Naive thymus-derived CD4-positive, alpha-beta T cell (primary cell): ENCODE measurements at places on chromosomes 4 and X. TPM values are rescaled to one million over a fixed set of nuclear protein-coding genes. Genes with fewer than 3 reads are reported as not detected.

Gene GPR50
- not detected for polyA plus RNA-seq

GRCh38 chr4:69718396-69719271 is 41.8 kb downstream of the SULT1B1 start:
- no peaks in the 10 kb centered on the region for H3K4me1 ChIP-seq
- no peak for DNase-seq
- no peaks in the 10 kb centered on the region for H3K27me3 ChIP-seq
- H3K4me3 ChIP-seq = no peak overlapping the region

DNA sequence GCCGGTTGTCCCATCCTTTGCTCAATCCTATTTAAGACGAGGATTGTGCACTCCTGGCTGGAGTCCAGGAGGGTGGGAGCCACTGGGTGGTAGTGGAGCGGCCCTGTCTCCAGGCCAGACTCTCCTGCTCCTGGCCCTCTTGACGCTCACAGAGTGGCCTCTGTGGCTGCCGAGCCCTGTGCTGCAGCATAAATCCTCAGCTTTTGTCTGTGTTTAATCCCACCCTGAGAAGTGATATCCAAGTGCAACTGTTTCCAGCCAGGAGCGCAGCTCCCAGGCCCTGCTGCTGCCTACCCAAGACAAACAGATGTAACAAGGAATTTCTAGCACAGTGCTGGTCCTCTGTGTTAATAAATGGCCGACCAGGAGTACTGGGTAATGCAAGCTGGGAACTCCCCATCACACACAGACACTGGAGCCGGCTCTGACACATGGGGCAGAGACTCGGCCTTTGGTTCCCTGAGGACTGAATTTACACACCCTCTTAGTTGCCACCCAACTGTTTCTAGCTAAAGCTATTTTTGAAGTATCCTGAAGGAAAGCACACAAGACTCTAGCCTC is 85.3 kb downstream of the GATB start:
- H3K27me3 ChIP-seq = no peaks in the 10 kb centered on the region
- no peaks in the 10 kb centered on the region for H3K4me1 ChIP-seq
- H3K4me3 ChIP-seq = no peak overlapping the region
- no peak overlapping the region for H3K27ac ChIP-seq
- no peaks in the 10 kb centered on the region for H3K36me3 ChIP-seq

- no peak overlapping the region for H3K4me3 ChIP-seq
- H3K27me3 ChIP-seq = no peaks in the 10 kb centered on the region
- H3K27ac ChIP-seq = no peak overlapping the region
- no peak for DNase-seq
- no peaks in the 10 kb centered on the region for H3K36me3 ChIP-seq
Observed at GRCh38 chr4:61886131-61886530, 686.0 kb downstream of the ADGRL3 start.

GRCh38 chrX:16963216-16963615 is 16.8 kb downstream of the REPS2 start:
- no peaks in the 10 kb centered on the region for H3K36me3 ChIP-seq
- no peak overlapping the region for H3K4me3 ChIP-seq

DNA sequence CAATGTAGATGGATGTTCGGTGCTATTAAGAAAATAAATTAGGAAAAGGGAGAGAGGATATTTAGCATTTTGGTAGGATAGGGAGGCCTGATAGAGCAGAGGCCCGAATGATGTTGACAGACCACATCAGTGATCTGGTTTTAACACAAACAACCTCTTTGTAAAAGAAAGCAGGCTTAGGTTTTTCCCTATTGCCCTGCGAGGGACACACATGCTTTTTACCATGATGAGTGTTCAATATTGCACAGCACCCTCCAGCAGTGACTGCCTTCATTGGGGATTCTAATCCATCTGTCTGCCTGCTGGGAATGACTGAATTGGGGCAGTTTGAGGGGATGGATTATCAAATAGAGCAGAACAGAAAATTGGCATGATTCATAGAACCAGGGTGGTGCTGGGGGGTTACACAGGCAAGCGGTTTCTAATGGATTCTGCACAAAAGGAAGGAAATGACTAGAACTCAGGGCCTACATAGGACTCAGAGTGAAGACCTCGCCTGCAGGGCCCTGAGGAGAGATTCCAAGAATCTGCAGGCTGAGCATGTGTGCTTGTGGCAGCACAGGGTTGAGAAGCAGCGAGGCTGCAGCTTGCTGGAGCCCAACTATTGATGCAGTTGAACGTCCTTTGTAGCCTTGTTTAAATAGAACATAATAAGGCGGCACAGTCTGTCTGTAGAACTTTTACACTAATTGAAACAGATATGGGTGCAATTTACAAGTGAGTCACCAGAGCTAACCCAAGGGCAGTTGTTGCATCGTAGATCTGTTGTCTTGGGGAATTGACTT is 58.0 kb downstream of the RHOH start:
- DNase-seq = no peak
- no peak overlapping the region for H3K4me3 ChIP-seq
- H3K27me3 ChIP-seq = no peaks in the 10 kb centered on the region
- H3K27ac ChIP-seq = peak overlapping the region; percentile 58

GRCh38 chrX:40805404-40805803 is 70.1 kb upstream of the MED14 start:
- H3K27ac ChIP-seq = no peak overlapping the region
- no peaks in the 10 kb centered on the region for H3K4me1 ChIP-seq
- DNase-seq = no peak
- H3K4me3 ChIP-seq = no peak overlapping the region
